ENCODE measurements at places on chromosomes 5 and 9. TPM values are rescaled to one million over a fixed set of nuclear protein-coding genes. Genes with fewer than 3 reads are reported as not detected.

DNA sequence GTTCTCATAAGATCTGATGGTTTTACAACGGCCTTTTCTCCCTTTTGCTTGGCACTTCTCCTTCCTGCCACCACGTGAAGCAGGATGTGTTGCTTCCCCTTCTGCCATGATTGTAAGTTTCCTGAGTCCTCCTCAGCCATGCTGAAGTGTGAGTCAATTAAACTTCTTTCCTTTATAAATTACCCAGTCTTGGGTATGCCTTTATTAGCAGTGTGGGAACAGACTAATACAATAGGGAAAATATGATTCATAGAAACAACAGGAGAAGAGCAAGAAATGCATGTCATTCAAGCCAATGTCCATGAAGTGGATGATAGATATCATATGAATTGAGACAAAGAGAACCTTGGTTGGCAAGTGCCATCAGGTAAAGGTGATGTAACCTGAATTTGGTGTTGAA lies 128.3 kb upstream of the HAPLN1 start:
- no peak for DNase-seq

DNA sequence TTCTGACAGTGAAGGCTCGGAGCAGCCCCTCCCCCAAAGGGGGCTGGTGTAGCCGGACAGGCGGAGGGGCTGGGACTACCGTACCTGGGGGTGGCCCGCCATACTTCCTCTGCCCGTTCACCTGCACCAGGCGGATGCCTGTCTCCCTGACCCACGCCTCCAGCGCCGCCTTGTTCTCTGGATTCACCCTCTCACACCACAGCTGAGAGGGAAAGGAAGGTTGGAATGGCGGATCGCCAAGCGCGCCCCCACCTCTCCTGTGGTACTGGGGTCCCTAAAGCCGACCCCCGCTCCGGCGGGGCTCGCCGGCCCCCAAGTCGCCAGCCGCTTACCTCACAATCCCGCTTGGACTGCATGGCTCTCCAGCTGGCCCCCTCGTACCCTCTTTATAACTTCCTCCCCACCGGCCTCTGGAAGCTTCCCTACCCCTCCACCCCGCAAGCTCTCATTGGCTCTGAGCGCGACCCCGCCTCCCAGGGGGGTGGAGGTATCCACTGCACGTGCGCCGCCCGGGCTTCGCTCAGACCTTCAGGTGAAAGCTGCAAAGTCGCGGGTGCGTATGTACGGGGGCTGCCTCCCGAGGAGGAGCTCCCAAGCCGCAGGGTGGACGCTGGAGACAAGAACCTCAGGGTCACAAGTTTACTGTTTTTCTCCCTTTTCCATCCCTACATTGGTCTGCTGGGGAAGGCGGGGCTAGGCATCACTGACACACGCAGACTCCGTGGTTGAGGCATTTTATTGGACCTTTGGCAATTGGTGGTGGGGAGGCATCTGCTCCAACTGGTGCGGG lies at the start of gene DND1:
TSS of gene DND1 (minus strand) at position 390 of the 790 bp plus-strand sequence. CDS start at position 356, 34 bp downstream.
- no peak for DNase-seq

DNA sequence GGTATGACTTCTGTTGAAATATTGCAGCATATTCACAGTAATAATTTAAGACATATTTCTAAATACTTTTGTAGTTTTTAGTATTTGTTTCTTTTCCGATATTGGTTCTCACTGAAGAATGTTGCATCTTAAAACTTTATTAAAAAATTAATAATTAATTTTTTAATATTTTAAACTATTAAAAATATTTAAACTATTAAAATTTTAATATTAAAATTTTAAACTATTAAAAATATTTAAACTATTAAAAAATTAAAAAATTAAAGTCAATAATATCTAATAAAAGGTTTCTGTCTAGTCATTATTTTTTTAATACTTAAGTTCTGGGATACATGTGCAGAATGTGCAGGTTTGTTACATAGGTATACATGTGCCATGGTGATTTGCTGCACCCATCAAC lies 149.3 kb upstream of the CCNH start:
- DNase-seq = no peak

DNA sequence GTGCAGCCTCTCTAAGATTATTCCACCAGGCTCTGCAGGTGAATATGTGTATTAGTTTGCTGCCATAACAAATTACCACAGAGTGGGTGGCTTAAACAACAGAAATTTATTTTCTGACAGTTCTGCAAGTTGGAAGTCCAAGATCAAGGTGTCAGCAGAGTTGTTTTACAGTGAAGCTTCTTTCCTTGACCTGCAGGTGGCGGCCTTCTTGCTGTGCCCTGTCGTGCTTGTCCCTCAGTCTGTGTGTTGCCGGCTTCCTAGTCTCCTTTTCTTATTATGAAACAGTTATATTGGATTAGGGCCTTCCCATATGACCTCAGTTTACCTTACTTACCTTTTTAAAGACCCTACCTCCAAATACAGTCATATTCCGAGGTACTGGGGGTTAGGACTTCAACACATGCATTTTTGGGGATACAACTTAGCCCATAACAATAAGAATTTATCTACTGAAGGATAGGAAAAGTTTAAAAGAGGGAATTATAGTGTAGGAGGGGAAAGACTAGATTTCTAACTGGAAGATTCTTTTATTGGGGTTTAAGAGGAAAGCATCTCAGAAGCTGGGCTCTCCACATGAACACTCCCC lies 97.4 kb downstream of the OSTF1 start:
- DNase-seq = peak; percentile 51

WHRN gene
- total RNA-seq = 2.3 TPM

NOXA1 gene
- total RNA-seq = 7.1 TPM

Data from stomach (tissue), 19 donors.